ENCODE measurements at places on chromosomes 1 and 21.

- no peak for DNase-seq
These were observed 25.8 kb downstream of the PRDM2 start for GRCh38 chr1:13725714-13726175.

DNA sequence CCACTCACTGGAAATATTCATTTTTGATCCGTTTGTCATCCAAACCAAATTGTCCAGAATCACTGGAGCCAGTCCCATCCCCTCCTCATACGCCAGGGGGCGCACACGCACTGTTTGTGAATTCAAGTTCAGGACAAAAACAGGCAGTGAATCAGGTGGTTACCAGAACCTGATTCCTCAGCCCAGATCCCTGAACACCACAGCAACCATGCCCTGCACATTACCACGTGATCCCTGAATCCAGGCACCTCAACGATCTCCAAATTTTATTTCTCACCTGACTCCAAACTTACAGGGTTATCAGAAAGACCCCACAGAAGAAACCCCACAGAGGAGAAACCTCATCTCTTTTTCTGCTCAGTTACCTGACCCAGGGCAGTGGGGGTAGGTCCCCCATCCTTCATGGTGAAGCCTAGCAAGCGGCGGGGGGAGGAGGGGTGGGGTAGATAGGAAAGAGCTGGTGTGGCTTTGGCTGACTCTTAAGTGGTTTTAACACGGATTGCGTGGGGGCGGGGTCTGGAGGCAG, 1.4 kb upstream of the PTPRF start:
- DNase-seq, result peak; percentile 80

DNA sequence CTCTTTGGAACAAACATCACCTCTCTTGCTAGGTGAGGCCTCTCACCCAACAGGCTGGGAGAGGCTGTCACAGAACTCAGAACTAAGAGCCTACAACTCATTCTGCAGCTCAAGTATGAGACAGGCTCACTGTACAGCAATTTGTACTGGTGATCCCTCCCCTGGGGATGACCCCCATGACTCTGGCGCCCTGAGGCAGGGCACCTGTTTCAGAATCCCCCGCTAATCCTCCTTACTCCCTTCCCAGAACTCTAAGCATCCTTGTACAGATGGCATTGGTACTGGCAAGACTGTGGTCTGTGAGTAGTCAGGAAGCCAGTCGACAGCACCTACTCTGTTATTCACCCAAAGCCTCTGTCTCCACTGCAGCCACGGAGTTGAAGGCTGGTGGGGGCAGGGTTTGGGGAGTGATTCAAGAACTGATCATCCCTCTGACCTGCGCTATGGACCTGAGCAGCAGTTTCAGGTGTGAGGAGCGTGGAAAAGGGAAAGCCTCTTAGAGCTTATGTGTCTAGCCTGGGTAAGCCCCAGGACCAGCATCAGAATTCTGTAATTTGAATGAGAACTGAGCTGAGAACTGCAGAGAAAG, 655.5 kb downstream of the KIF26B start:
- no peak for DNase-seq

DNA sequence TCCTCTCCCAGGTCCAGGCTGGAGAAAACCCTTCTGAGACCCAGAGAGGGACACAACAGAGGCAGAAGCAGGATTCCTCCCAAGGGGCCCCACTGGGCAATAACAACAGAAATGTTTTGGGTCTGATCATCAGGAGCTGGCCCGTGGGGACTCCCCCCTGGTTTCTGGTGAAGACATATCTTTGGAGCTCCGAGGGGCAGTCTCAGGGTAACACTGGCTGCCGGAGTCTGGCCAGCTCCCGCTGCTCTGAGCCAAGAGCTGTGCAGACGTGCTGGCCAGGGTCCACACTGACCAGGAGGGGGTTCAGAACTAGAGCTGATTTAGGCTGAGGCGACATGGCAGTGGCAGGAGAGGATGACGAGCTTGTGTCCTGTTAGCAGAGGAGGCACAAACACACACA, 13.1 kb downstream of the ECE1 start:
- DNase-seq, result no peak

DNA sequence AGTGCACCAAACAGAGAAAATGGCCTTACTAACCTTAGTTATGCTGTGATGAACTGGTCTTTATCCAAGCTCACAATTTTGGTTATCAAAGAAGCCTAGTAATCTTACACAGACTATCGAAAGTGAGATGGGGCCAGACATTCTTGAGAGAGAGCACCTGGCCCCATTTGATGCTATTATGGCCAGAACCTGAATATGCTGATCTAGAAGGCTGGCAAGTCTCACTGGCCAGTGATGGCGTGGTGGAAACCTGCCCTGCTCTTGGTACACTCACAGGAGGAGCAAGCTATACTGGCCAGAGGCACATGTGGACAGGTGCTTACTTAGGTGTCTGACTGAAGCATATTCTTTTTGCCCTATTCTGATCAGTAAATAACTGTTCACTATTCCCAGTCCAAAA, 357.8 kb upstream of the ZRANB2 start:
- no peak for DNase-seq

DNA sequence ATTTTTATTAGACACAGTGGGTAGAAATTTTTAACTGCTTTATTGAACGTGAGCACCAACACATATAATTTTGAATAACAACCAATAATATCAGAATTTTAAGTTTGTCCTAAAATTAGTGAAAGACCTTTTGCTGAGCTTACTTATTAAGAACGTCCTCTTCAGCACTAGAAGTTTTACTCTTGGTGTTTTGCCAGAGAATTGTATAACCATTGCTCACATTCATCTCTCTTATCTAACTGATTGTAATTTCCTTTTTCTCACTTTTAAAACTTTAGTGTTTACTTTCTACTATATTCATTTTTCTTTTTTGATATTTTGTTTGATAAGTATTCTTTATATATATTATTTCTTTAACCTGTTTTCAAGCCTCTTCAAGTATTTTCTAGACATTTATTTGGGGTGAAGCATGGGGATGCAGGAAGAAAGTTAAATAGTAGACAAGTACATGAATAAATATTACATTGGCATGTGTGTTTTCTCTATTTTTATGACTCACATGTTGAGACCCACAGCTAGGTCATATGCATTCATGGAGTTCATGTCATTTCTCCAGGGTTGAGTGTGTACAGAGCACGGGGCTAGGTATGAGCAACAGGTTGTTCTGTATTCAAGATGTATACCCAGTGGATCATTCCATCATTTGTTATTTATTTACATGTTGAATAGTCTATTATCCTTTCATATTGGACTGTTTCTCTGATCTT, 90.6 kb downstream of the ATP6V1G3 start:
- no peak for DNase-seq

- DNase-seq, result no peak
These were observed 2.5 kb downstream of the FCRL2 start for GRCh38 chr1:157774412-157774811.

GRCh38 chr1:180299479-180300221, 69.6 kb downstream of the LHX4 start:
- DNase-seq, result no peak

DNA sequence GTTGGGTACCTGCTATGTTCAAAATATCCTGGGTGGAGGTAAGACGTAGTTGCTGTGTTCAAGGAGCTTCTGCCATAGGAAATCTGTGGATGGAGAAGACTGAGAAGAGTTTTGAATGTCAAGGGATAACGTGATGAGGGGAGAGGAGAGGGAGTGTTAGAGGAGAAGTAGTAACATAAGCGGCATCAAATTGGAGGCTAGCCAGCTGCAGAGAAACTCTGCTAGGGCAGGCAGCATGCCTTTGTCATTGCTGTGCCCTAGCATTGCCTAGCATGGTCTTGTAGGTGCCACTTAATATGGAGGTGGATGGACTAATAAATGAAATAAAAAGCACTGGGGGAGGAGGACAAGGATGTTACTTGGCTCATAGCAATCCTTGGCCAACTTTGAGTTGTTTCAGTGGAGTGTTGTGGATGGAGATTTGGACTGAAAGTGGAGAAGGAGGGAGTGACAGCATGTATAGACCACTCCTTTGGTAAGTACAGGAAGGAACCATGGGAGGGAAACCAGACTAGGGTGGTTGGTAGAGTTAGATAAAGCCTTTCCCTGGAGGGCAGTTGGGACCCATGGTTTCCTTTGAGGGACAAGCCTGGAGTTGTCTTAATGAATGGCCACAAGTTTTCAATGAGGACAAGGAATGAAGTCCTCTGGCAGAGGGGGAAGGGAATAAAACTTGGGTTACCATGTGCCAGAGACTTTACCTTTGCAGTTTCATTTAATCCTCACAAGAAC, 6.3 kb downstream of the VANGL1 start:
- DNase-seq, result no peak

- DNase-seq, result peak; percentile 91
These were observed 712 bp upstream of the LAMB3 start for GRCh38 chr1:209652873-209653401.

- DNase-seq, result no peak
These were observed 302.1 kb upstream of the RRP15 start for GRCh38 chr1:217983051-217983375.

GRCh38 chr1:202807926-202808757, at the start of gene KDM5B:
KDM5B (minus strand) TSS chr1:202808421; CDS start chr1:202808305, 116 bp downstream.
- DNase-seq, result peak; percentile 14

GRCh38 chr1:17958704-17959103, 148.9 kb upstream of the IGSF21 start:
- DNase-seq, result no peak

All from NCI-H446 (cell line).